ENCODE measurements at places on chromosomes 3 and 15.

DNA sequence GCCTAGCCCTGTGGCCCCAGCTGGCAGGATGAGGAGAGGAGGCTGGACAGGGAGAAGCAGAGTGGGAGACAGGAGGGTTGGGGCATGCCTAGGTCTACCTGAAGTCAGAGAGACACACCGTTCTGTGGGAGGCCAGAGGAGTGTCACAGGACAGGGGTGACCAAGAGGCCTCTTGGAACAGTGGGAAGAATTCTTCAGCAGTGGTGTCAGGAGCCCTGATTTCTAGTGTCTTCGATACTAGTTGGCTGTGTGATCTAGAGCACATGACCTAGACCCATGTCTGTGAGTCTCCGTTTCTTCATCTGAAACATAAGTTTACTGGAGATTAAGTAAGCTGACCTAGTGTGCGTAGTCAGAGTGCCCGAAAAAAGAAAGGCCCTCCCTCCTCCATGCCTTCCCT lies 92.2 kb downstream of the EEFSEC start:
- no peak for DNase-seq

DNA sequence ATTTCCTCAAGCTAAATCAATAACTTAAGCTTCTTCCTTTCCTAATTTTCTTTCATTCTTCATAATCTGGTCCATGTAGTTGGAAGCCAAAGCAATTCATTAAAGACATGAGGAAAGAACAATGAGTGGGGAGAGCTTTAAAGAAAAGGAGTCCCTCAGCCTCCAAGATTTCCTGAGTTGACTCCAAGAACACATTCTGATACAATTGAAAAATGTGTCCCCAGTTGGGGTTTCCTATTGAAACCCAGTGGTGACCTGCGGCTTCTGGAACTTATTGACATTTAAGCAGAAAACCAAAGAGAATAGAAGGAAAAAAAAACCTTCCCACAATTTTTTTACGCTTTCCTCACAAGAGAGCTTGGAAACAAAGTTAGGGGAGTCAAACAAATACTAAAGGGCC lies 37.0 kb downstream of the ATP8B4 start:
- DNase-seq, result no peak

- no peak for DNase-seq
These were observed 36.8 kb upstream of the TCAIM start for GRCh38 chr3:44301746-44302145.

GRCh38 chr3:11900824-11901223 lies 54.1 kb upstream of the TAMM41 start:
- no peak for DNase-seq

DNA sequence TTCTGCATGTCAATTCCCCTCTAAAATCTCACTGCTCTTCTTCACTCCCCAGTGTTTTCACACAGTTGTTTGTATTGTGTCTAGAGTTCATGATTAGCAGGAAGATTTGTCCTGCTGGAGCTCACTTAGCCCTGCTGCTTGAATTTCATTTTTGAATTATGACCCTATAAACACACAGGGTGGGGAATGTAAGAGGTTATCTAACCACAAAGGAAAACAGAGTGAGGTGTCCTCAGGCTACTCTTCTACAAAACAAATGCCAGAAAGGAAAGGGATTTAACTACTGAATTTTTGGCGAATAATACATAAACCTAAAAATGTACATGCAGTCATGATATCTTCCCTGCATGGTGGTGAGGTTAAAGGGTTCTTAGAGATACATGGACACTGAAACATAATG lies 215.1 kb upstream of the CNTN4 start:
- DNase-seq, result no peak

DNA sequence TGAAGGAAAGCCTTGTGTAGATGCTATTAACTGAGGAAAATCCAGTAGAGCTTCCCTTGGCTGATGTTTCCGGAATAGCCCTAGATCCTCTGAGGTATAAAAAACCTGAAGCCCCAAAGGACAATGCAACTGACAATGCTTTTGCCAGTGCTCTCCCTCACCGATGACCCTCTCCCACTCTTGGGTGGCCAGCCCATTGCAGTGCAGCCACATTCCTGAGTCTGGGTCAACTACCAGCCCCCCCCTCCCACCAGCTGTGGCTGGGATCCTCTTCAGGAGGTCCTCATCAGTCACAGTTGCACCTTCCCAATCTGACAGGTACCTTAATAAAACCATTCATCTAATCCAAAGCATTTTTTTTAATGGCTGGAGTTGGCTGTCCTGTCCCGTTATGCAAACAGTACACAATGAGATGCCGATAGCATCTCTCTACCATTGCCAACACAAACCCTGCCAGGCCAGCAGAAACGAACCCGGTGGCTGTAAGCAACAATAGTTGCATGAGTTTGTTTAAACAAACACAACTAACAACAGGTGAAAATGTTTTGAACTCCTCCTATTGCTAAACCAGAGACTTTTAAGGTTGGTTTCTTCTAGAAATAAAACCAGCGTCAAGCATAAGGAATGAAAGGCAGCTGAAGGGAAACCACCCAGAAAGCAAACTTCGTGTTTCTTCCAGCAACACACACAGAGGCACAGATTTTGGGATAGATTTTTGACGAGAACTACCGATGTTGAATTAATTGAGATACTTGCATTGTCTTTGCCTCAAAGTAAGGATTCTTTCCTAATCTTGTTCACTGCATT lies 128.3 kb upstream of the ARHGEF3 start:
- DNase-seq, result no peak

GRCh38 chr15:81880833-81881232 lies 165.0 kb downstream of the MEX3B start:
- DNase-seq, result no peak

DNA sequence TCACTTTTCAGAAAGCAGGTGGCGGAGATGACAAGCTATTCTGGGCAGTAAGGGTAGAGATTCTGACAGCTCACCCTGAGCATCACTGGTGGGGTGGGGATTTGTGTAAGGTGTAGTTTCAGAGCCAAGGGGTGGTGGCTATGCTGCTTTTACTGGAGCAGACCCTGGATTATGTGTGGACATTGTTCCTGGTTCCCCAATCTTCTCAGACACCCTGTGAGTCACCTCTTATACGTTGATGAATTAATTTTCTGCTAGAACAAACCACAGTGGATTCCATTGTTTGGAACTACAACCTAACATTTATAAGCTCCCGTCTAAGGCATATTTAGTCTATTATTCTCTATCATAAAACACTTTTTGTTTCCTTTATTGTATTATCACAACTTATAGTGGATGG lies 169.5 kb upstream of the COL8A1 start:
- no peak for DNase-seq

DNA sequence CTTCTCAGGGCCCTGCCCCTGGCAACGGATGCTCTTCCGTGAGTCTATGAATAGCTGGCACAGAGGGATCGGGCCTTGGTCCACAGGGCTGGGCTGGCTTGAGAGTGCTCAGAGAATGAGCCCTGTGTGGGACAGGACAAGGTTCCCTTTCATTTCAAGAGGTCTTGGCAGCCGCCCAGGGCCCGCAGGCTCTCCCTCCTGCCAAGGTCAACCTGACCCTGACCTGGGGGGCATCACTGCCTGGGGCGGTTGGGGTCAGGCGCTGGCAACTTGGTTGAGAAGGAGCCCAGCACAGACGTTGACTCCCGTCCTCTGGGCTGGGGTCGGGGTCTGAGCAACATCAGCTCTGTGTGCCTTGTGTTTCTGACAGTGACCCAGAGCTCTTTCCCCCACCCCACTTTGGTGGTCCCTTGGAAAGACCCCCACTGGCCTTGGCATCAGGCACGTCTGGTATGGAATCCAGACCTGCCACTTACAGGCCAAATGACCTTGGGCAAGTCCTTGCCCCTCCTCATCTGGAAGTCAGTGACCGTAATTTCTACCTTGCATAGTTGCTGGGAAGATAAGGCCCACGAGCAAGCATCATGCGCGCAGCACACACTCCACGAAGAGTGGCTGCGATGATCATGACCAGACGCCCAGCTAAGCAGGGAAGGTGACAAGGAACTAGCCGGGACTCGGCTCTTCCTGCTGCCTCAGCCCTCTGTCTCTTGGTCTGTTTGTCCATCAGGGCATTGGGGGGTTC lies 36.4 kb downstream of the EPHB3 start:
- no peak for DNase-seq

- no peak for DNase-seq
These were observed 190.7 kb upstream of the CNTN6 start for GRCh38 chr3:901953-902778.

DNA sequence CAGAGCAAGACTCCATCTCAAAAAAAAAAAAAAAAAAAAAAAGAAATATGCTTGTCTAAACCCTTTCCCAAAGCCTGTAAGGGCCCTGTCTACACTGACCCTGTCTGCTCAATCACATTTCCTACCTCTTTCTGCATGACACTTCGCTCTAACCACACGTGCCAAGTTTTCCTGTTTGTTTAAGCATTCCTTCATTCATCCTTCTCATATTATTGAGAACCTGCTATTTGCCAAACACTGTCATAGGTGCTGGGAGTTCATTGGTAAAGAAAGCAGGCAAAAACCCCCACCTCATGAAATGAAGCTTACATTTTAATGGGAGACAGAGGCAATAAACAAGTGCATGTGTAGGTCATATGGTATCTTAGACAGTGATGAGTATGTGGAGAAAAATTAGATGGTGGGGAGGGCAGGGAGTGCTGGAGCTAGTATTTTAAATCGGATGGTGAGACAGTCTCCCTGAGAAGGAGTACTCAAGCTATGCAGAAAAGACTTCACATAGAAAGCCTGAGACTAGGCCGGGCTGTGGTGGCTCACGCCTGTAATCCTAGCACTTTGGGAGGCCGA lies 48.0 kb downstream of the B3GNT5 start:
- DNase-seq, result no peak

GRCh38 chr3:141782386-141782932 lies 19.3 kb downstream of the GRK7 start:
- DNase-seq, result no peak

- peak; percentile 42 for DNase-seq
These were observed 202.5 kb upstream of the TLE3 start for GRCh38 chr15:70299931-70300869.

DNA sequence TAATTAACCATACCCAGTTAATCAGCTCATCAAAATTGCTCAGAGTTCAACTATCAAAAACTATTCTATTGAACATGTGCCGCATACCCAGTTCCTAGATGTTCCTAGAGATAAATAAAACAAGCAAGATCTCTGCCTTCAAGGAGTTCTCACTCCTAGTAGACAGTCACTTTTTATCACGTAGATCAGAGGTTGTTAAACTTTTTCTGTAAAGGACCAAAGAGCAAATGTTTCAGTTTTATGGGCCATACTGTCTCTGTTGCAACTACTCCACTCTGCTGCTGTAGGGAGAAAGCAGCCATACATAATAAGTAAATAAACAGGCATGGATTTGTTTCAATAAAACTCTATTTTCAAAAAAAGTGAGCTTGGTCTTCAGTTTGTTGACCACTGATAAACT lies 7.9 kb downstream of the FBN1 start:
- DNase-seq, result no peak

GRCh38 chr3:115160295-115160694 lies 13.2 kb upstream of the ZBTB20 start:
- DNase-seq, result no peak

DNA sequence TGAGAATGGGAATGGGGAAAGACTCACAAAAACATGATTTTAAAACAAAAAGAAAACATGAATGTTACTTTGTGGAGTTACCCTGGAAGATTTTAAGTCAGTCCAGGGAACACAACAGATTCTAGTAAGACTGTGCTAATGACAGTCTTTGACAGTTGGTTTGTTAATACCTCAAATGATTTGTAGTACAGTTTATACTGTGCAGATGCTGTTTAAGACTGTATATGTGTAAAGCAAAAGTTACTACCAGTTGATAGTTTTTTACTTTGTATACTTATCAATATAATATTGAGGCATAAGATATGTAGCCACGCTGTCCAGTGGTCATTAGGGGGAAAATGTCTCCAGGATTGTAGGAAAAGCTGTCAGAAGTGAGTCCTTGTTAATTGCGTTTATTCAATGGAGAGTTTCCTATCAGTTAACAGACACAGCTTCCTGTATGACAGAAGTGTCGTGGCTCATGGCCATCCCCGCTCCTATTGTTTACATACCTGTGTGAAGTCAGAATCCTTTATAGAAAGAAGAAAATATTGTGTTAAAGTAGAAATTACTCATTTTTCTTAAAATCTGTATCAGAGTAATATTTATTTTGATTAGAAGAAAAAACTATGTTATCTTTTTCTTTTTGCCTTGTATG lies 36.0 kb downstream of the NKIRAS1 start:
- DNase-seq, result no peak

GRCh38 chr15:48025118-48025517 lies 95.7 kb upstream of the SLC24A5 start:
- DNase-seq, result no peak

DNA sequence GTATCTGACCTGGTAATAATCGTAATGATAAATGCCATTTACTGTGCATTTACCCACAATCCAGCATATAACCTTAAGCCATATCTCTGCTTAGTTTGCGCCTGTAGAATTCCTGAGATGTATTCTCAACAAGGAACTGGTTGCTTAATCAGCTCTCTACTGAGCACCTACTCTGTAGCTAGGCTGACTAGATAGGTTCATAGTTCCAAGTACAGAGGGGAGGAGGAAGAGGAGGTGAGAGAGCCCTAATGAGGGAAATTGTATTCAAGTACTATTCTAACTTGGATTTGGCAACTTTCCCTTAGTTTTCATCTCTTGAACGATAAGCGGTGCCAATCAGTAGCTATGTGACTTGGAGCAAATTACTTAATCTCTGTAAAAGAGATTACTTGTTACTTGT lies 5.6 kb upstream of the AKAP13 start:
- DNase-seq, result no peak

- peak; percentile 31 for DNase-seq
These were observed 20.5 kb upstream of the MINDY4B start for GRCh38 chr3:150925751-150926201.

GRCh38 chr3:153144779-153145178 lies 17.2 kb upstream of the RAP2B start:
- no peak for DNase-seq

DNA sequence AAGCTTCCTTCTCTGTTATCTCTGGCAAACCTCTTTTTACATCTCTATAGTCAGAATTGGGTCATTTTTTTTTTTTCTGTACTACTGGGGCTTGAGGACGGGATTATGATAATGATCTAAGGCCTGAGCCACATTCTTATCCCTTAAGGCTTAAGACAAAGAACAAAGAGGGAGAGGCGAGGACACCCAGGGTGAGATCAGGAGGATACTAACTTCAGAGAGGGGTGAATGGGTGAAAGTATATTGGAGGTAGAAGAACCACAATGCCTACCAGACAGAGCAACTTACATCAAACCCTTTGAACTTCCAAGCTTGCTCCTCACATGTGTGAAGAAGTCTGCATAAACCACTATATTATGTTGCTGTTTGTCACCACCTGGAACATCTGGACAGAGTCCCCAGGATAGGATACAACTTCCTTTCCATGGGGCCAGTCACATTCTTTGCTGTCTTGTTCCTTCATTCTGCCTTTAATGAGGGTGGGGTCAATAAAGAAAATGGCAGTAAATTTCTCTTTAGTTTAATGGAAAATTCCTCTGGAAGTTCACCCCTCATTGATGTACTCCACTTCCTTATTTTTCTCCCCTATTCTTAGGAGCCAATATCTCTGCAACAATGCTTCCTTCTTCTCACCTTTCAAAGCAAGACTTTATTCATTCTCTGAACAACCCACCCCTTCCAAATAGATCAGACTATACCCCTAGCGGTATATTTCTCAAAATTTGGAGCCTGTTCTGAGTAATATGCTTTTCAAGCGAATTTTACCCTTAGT lies 9.1 kb upstream of the PDCD6IP start:
- no peak for DNase-seq

Measured in activated T-cell treated with anti-CD3 and anti-CD28 coated beads for 1 hour (primary cell).